ENCODE measurements at places on chromosomes 7 and 10.

- DNase-seq: no peak
Observed at GRCh38 chr10:71770255-71770654, 3.1 kb downstream of the VSIR start.

GRCh38 chr10:125343983-125344382 lies 183.6 kb upstream of the CTBP2 start:
- no peak for DNase-seq

GRCh38 chr10:7984896-7985295 lies 69.6 kb upstream of the GATA3 start:
- no peak for DNase-seq

DNA sequence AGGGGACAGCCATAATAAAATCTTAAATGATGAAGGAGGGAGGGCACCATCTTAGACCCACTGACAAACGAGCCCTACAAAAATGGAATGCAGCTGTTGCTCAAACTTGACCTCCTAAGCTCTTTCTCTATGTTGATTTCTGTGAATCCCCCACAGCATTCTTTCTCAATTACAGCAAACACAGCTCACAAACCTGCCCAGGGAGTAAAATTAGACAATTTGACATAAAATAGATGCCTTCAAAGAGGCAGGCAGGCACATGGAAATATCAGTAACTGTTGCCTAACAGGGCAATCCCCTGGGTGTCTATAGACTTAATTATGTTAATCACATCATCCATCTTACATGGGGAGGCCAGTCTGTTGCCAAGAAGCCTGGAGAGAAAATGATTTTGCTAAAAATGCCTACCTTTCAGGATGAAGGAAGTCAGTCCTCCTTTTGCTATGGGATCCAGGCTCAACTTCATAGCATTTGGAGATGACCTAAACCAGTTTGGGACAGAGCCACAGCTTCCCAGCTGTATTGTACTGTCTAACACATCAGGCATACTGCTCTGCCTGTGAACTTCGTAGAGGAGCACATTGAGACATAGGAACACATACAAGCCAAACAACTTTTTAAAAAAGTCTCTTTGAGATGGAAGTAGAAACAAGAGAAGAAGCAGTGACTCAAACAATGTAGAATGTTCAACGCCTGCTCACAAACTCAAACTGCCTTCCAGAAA lies 1177.4 kb downstream of the SORCS1 start:
- no peak for DNase-seq

DNA sequence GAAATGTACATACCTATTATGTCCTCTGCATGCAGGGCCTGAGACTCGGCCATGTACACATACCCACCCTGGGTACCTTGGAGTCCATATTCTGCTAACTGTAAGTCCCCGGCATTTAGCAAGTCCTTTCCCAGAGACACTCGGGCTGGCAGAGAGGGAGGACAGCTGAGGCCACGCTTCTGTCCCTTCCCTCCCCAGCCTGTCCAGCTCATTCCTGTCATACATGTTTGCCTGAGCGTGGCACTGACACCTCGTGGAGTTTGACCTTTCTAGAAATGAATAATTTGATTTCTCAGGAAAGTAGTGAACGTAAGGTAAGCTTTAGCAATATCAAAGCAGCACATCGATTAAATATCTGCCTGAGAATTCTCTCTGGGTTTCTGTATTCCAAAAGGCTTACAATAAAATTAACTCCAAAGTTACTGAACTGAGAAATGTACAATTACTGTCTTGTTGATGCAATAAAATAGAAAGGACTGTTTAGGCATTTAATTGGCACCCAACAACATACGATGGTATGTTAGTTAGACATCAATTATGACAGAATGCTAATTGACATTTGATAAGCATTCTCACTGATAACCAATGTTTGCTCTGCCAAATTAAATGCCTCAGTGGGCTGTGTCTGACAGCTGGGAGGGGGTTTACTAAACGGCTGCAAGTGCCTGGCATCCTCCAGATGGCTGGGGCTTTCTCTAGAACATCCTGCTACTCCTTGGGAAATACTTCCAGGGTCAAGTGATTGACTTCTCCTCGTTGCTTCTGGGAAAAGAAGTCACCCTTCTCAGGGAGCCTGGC lies 221.2 kb downstream of the CCSER2 start:
- DNase-seq: no peak

- peak; percentile 19 for DNase-seq
Observed at GRCh38 chr7:41027428-41028115, 675.3 kb downstream of the INHBA start.

DNA sequence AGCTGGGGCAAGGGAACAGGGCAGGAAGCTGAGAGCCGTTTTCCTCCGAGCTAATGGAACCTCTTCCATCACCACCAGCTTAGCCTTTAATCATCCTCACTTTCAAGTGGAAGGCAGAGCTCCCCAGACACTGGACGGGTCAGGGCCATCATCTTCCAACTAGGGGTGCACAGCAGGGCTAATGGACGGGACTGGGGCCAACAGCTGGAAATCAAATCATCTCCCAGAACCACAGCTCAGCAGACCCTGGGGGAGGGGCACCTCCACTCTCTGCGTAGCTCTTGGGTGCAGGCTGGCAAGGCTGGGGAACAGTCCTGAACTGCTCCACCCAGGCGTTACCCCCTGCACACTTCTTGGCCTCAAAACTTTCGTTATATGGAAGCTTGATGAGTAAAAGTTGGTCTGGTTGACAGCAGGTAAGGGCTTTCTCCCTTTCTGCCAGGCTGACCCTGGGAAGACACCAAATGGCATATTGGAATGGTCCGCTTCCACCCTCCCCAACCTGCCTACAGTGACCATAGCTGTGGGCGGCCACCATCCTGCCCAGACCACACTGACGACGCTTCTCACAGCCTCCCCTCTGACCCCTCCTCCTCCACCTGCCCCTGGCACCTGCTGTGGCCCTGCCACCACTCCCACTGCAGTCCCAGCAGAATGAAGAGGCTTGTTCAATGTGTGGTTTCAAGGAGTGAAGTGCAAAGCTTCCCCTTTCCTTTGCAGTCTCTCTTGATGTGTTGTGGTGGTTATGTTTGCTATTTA lies 51.7 kb upstream of the RET start:
- no peak for DNase-seq

GRCh38 chr10:725302-725701 lies 35.8 kb upstream of the DIP2C start:
- DNase-seq: no peak

- no peak for DNase-seq
Observed at GRCh38 chr10:113135025-113135424, 185.0 kb downstream of the TCF7L2 start.
